Lower lobe of right lung (tissue), 2 donors: ENCODE measurements at places on chromosomes 4 and X.
A peak's percentile ranks its signal among the peaks of the same experiment; 100 is the strongest.

DNA sequence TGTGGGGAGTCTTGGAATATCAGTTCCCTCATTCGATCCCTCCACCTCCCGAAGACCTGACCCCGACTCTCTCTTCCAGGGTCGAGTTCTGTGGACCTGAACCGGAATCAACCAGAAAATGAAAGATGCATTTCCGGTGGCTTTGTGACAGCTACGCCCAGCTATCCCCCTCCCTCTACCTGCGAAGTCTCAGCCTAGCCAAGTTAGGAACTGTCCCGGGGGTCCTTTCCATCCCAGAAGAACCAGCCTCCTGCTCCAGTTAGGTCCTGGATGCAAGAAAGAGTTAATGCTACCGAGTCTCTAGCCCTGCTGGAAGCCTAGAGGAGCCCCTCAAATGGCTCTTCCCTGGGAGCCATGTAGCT, 13.4 kb upstream of the ETDC start:
- H3K27me3 ChIP-seq: no peaks in the 10 kb centered on the region
- H3K27ac ChIP-seq: no peak overlapping the region
- H3K36me3 ChIP-seq: no peaks in the 10 kb centered on the region
- H3K4me1 ChIP-seq: no peaks in the 10 kb centered on the region
- peak overlapping the region; percentile 39 for H3K4me3 ChIP-seq

GRCh38 chr4:37758226-37758625, 68.3 kb upstream of the PGM2 start:
- H3K27me3 ChIP-seq: no peaks in the 10 kb centered on the region
- no peak for DNase-seq
- no peak overlapping the region for H3K4me3 ChIP-seq
- peaks cover 29% of the 10 kb centered on the region for H3K4me1 ChIP-seq

DNA sequence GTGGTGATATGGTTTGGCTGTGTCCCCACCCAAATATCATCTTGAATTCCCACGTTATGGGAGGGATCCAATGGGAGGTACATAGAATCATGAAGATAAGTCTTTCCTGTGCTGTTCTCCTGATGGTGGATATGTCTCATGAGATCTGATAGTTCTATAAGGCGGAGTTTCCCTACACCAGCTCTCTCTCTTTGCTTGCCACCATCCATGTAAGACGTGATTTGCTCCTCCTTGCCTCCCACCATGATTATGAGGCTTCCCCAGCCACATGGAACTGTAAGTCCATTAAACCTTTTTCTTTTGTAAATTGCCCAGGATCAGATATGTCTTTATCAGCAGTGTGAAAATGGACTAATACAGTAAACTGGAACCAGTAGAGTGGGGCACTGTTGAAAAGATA, 39.5 kb downstream of the HSD17B13 start:
- no peak overlapping the region for H3K27ac ChIP-seq
- no peaks in the 10 kb centered on the region for H3K27me3 ChIP-seq
- no peaks in the 10 kb centered on the region for H3K36me3 ChIP-seq
- no peaks in the 10 kb centered on the region for H3K4me1 ChIP-seq

DNA sequence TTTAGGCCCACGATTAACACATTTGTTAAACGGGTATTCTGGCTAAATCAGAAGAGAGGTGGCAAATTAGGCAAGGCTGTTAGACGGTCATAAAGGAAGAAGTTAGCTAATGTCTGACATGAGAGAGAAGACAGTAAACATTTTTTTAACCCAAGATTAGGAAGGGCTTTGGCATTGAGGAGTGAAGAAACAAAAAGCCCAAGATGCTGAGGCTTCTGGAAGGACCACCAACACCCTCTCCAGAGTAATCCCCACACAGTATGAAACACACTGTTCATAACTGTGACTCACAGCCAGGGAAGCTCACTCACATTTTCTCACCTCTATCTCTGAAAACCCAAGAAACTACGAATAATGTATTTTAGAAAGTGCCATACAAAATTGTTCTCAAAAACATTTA, 127.6 kb downstream of the AMELX start:
- H3K4me1 ChIP-seq: peaks cover 13% of the 10 kb centered on the region
- no peaks in the 10 kb centered on the region for H3K27me3 ChIP-seq
- H3K4me3 ChIP-seq: no peak overlapping the region
- H3K27ac ChIP-seq: no peak overlapping the region
- no peak for DNase-seq
- H3K36me3 ChIP-seq: no peaks in the 10 kb centered on the region

- no peaks in the 10 kb centered on the region for H3K4me1 ChIP-seq
- no peak overlapping the region for H3K4me3 ChIP-seq
- no peaks in the 10 kb centered on the region for H3K36me3 ChIP-seq
- no peak overlapping the region for H3K27ac ChIP-seq
- no peak for DNase-seq
- H3K27me3 ChIP-seq: no peaks in the 10 kb centered on the region
These were observed 1071.2 kb upstream of the ADGRL3 start for GRCh38 chr4:60128888-60129287.
